ENCODE measurements at places on chromosomes 13 and 19.

DNA sequence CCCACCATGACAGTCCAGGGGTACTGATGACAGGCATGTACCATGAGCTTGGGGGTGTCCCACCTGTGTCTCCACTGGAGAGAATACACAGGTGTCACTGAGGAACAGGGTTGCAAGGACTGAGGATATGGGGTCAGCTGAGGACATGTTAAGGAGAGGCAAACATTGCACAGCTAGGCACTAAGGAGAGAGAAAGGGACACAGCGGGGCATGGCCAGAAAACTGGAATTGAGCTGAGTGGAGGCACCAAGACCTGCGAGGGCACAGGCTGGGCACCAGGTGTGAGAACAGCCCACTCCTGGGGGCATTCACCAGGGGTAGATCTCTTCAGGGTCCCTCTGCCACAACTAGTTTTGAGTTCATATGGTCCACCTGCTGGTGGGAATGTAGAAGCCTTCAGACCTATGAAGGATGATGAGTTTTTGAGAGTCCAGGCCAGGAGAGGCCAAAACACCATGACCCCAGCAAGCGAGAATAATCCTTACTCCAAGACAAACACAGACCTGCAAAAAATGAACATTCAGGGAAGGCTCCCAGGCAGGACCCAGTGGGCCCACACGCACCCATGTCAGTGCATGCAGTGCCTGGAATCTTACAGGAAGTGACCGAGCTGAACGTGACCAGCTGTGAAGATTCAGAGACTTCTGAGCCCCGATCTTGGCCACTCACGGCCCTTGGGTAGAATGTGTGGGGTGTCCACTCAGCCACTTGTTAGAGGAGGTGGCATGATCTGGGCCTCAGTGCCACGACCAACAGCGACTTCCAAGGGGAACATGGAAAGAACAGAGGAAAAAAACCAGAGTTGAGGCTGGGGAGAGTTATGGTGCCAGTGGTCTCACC is 1.4 kb upstream of the ZNF584 start:
- no peak for DNase-seq

GRCh38 chr19:19649580-19649995 is 6.1 kb upstream of the GMIP start:
- DNase-seq: no peak

- DNase-seq: peak; percentile 34
Measured at GRCh38 chr13:32940601-32941000, 75.6 kb upstream of the KL start.

DNA sequence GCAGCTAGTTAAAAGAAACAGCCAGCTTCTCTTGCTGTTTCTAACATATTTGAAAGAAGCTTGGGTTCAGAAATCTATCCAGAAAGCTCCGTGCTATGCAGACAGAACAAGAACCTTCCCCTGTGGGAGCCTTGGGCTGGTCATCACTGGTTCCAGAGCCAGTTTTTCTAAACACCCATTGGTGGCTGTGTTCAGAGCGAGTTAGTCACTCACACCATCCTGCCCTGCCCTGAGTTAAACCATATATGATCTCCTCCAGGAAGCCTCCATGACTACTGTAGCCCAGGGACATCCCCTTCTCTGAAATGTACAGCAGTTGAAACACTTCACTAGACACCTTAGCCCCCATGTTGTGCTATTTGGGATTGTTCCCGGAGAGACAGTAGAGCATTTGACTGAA is 200.8 kb upstream of the SGCG start:
- no peak for DNase-seq

DNA sequence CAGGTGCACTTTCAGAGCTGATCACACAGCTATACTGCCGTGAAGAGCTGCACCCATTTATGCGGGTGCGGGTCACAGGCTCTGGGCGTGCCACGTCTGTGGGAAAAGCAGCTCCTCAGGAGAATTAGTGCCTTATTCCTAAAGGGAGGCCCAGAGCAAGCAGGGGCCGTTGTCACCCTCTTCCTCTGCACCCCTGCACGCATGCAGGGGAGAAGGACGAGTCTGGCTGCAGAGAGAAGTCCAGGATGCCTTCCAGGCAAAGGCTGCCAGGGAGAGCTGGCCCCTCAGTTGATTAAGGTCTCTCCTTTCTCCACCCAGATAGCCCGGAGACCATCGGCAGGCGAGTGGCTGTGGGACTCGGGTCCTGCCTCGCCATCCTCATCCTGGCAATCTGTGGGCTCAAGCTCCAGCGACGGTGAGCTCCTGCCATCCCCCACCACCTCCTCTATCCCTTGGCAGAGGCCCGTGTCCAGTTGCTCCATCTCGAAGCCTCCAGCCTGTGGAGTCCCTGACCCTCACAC is 3.1 kb upstream of the FFAR1 start:
- no peak for DNase-seq

DNA sequence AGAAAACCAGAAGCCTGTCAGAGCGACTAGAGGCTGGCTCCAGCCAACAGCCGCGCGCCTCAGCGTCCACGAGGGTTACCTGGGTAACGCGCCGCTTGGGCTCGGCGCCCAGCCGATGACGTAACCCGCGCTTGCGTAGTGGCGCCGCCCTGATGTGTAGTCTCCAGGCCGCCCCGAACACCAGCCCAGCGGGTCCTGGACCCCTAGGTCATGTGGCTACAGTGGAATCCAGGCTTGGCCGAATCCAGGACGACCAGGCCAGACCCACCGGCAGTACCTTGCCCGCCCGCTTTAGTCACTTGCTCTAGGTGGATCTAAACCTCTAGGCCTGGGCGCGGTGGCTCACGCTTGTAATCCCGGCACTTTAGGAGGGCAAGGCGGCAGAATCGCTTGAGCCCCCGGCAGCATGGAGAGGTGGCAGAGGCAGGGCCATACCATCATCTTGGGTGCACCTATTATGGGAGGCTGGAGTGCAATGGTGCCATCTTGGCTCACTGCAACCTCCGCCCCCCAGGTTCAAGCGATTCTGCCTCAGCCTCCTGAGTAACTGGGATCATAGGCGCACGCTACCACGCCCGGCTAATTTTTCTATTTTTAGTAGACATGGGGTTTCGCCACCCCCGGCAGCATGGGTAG is 7.2 kb upstream of the ZNF606 start:
- DNase-seq: peak; percentile 80

- no peak for DNase-seq
Measured at GRCh38 chr13:42474954-42475353, 99.0 kb upstream of the TNFSF11 start.

GRCh38 chr13:44622261-44622660 is 46.1 kb upstream of the TSC22D1 start:
- no peak for DNase-seq

- no peak for DNase-seq
Measured at GRCh38 chr19:27779954-27780353, 1433.0 kb downstream of the UQCRFS1 start.

DNA sequence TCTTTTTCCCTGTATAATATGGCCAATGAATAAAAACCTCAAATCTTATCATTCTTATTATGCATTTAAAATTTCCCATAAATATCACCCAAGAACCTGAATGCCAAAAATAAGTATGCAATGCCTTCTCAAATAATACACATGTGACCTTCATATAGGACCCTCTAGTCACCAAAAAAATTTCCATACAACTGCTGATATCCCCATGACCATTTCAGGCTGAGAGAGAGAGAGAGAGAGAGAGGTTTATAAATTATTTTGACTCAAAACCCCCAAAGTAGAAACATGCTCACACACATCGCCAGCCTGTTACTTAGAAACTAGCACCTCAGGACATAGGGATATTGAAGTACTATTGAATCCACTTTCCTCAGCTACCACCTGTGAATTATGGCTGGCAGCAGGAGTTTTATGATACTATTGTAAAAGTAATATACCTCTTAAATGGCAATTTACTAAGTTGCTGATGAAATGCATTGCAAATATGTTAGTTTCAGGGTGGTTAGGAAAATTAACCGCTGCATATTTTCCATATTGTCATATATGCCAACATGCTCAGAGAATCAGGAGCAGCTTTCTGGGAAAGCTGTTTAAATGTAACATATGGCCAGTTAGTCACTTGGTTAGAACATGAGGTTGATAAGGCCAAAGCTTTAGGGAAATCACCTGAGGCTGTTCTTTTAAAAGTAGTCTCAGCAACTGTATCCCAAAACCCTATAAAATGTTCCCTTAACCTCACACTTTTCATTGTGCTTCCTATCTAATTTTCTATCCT is 230.8 kb downstream of the DCT start:
- no peak for DNase-seq

DNA sequence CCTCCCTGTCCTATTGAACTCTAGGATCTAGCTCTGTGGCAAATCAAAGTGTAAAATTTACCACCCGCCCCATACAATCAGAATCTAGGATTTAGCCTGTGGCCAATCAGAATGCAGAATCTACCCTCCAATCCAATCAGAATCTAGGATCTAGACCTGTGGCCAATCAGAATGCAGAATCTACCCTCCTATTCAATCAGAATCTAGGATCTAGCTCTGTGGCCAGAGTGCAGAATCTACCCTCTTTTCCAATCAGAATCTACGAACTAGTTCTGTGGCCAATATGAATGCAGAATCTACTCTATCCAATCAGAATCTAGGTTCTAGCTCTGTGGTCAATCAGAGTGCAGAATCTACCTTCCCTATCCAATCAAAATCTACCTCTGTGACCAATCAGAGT is 25.8 kb downstream of the PRKD2 start:
- DNase-seq: no peak

DNA sequence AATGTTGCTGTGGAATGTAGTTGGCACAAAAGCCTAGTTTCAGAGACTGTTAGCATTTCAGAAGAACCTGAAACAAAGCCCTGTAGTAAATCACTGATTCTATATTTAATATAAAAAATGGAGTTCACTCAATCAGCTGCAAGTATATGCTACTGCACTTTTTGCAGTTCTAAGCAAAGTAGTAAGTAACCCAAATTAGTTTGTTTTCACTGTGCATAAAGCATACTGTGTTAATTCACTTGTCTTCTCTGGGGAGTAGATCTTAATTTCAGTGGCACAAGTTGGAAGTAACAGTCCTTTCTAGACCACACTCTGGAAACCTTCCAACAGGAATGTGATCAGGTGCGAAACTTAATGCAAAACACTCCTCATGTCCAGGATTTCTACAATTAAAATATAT is 139.3 kb downstream of the DACH1 start:
- no peak for DNase-seq

DNA sequence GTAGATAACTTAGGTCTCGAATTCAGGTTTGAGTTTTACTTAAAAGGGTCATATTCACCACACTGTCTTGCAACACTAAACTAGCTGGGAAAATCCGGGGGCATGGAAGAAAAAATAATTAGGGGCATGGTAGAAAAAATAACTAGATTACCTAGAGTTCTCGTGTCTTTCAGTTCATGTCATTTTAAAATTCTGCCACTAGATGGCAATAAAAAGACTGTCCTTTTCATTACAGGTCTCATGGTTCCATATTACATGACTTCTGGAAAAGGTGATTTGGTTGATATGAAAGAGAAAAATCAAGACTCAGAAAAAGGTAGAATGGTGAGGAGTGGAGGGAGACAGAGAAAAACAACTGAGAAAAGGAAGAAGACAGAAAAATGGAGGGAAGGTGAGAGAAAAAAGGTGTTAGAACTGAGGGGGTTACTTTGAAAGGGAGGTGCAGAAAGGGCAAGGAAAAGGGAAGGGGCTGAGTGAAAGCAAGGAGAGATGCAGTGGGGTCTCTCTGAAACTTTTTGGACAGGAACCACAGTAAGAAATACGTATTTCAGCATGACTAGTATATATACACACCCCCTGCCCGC is 299.0 kb downstream of the KLF12 start:
- DNase-seq: peak; percentile 54

- DNase-seq: no peak
Measured at GRCh38 chr13:79496188-79496587, 15.2 kb downstream of the NDFIP2 start.

- no peak for DNase-seq
Measured at GRCh38 chr13:18233783-18234299, 947.8 kb downstream of the TUBA3C start.

DNA sequence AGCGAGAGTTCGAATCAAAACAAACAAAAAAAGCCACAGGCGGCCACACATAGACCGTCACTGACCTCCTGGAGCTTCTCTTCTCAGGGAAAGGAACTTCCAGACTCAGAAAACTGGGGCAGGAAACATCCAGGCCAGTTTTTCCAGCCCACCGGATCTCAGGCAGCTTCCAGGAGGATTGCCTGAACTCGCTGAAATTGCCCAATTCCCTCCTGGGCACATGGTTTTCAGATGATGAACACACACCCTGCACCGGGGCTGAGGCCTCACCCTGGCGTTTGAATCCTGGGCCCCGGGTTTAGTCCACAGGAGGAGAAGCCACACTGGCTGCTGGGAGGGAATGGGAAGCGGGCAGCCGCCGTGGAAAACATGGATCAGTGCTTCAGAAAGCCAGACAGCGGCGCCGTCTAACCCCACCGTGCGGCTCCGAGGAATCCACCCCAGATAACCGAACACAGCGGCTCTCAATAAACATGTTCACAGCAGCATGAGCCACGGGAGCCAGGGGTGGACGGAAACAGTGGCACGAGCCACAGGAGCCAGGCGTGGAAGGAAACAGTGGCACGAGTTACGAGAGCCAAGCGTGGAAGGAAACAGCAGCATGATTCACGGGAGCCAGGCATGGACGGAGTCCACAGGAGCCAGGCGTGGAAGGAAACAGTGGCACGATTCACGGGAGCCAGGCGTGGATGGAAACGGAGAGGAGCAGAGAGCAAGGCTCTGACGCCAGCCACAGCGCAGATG is 18.2 kb upstream of the PTBP1 start:
- DNase-seq: peak; percentile 96

- no peak for DNase-seq
Measured at GRCh38 chr19:11921852-11922495, 2.9 kb upstream of the ZNF700 start.

GRCh38 chr13:42633495-42633894 is 59.5 kb downstream of the TNFSF11 start:
- no peak for DNase-seq

- DNase-seq: no peak
Measured at GRCh38 chr13:36804588-36804987, 14.4 kb upstream of the RFXAP start.

DNA sequence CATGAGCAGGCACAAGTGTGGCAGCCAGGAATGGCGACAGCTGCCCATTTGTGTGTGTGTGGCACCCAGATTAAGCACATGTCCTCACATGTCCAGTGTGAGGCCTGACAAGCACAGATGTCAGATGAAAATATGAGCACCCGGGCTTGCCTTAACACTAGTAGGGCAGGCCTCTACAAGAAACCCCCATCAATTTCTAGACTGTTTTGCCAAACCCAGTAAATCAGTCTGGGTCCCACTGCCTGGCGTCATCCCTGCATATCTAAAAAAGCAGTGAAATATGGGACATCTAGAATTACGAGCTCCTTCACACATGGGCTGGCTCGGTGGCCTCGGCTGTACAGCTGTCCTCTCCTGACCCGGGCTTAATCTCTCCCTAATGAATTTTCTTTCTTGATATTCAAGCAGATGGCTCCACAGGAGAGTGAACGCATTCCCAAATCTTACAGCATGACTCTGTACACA is 432.7 kb downstream of the FOXO1 start:
- no peak for DNase-seq

DNA sequence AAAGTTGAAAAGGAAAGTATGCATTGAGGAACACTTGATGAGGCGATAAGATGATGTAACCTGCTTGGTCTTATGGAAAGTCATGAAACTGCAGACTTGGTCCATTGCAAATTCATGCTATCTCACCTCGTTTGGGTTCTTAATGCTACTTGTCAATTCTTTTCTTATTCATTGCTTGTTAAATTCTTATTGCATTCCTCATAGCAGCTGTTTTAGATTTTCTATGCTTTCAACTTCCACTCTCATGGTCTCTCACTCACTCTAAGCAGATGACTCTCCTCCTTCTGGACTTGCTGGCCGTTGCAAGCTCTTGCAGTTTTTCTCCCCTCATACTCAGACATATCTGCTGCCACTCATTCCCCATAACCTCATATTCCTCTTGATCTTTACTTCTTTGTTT is 67.8 kb upstream of the CSNK1A1L start:
- peak; percentile 80 for DNase-seq

- DNase-seq: no peak
Measured at GRCh38 chr13:98405690-98406344, 171.1 kb downstream of the STK24 start.

All from EL (cell line).